Osteocyte (in vitro differentiated cells): ENCODE measurements at places on chromosomes 5 and 9.
A peak's percentile ranks its signal among the peaks of the same experiment; 100 is the strongest.

GRCh38 chr5:173477345-173478040, 139.0 kb downstream of the BOD1 start:
- no peak for DNase-seq

DNA sequence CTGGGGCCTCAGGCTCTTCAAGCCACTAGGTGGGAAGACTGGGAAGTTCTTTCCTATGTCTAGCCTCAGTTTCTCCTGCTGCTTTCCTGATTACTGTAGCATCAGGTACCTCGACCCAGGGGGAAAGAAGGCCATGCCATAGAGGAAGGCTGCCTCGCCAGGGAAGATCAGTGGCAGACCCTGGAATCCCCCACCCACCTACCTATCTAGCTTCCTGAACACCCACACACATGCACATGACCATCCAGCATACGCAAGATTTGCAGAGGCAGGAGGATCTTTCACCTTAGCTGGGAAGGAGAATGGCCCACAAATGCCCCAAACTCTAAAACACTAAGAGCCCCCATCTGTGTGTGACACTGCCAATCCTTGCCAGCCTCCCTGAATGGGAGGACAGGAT, 8.0 kb downstream of the NR5A1 start:
- no peak for DNase-seq

DNA sequence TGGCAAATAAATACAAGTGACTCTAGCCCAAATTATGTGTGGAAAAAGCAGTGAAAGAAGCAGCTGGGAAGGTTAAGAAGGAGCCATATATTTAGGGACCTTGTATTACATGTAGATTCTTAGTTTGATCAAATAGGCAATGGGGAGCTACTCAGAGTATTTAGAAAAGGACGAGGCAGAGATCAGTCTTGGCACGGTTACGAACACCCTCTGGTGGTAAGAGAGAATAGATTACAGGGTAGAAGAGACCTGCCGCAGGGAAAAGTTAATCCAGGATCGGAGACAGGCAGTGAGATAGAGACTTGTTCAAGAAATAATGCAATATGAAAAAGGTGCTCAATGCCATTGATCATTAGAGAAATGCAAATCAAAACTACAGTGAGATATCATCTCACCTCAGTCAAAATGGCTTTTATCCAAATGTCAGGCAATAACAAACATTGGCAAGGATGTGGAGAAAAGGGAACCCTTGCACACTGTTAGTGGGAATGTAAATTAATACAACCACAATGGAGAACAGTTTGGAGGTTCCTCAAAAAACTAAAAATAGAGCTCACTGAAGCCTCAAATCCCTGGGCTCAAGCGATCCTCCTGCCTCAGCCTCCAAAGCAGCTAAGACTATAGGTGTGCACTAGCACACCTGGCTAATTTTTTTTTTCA, 12.0 kb downstream of the INIP start:
- no peak for DNase-seq

DNA sequence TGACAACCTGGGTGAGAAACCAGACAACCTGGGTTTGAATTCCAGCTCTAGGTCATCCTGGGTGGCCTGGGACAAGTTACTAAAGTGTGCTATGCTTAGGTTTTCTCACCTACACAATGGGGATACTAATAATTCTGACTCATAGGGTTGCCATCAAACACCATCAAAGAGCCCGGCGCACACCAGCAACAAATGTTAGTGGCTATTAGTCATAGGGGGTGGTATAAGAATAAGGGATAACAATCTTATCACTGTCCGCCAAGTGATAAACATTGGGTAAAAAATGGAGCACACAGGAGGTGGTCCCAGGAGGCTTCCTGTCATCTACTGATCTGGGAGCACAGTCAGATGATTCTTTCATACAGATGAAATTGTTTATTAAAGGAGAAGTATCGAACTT, 61.4 kb upstream of the AFAP1L1 start:
- DNase-seq = no peak

- peak; percentile 78 for DNase-seq
These were observed 33.9 kb downstream of the TRIP13 start for GRCh38 chr5:926417-927171.

DNA sequence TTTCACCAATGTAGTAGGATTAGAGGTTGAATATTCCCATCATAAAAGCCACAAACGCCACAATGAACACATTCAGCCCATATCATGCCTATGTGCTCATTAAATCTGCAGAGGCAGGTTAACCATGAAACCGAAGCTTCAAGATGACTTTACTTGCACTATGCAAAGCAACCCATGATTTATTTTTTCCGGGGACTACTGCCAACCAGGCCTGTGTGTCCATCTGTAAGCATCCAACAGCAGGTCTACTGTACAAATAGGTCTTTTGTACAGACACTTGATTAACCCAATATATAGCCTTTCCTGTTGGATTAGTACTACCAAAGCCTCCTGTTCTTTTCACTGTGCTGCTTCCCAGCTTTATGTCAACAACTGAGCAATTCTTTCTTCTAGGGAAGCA, 104.9 kb upstream of the CDH10 start:
- DNase-seq = no peak
